NCI-H1105 (cell line): ENCODE measurements at places on chromosomes 13 and 19.
A peak's percentile ranks its signal among the peaks of the same experiment; 100 is the strongest.

GRCh38 chr13:52925775-52926285, 77.4 kb upstream of the PCDH8 start:
- DNase-seq = peak; percentile 69

- DNase-seq = no peak
Measured at GRCh38 chr19:19402656-19403372, 2.7 kb upstream of the GATAD2A start.

GRCh38 chr19:3880471-3881271, at the start of gene ATCAY:
ATCAY (plus strand) TSS chr19:3880685; CDS start chr19:3885768, 5,083 bp downstream.
- DNase-seq = peak; percentile 87

DNA sequence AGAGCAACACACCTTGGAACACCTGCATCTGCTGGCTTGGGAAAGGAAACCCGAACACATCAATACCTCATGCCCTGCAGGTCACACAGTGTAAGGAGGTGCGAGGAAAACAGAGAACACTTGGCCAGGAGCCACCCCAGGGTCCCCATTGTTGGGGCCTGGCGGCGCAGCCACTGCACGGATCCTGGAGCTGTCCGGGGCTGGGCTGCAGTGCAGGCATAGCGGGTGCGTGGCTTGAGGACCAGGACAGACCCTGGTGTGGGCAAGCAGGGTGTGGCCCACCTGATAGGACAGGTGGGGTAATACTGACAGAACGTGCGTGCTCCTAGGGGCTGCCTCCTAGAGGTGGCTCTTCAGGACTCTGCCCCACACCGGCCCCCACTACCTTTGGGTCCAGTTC, 16.8 kb upstream of the TMEM160 start:
- no peak for DNase-seq

DNA sequence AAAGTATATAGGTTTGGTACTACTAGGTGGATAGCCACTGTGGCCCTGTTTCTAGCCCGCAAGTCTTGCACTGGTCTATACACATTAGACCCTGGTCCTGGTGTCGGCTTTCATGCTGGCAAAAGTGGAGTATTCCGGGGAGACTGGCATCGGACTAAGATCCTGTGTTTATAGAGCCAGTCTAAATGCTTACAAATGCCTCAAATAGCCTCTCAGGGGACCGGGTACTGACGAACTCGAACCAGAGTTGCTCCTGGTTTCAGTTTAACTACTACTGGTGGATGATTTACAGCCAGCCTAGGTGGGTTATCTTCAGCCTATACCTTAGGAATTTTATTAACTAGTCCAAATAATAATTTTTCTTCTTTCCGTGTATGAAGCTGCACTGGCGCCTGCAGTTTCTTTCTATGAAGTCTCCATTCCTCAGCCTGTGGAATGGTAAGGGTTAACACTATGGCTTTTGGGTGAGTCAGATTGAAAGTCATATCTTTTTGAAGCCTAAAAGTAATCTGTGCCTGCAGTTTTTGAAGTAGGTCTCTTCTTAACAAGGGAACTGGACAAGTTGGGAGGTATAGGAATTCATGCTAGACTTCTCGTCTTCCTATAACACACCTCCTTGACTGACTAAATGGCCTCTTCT, 51.3 kb downstream of the OR10H4 start:
- DNase-seq = no peak

DNA sequence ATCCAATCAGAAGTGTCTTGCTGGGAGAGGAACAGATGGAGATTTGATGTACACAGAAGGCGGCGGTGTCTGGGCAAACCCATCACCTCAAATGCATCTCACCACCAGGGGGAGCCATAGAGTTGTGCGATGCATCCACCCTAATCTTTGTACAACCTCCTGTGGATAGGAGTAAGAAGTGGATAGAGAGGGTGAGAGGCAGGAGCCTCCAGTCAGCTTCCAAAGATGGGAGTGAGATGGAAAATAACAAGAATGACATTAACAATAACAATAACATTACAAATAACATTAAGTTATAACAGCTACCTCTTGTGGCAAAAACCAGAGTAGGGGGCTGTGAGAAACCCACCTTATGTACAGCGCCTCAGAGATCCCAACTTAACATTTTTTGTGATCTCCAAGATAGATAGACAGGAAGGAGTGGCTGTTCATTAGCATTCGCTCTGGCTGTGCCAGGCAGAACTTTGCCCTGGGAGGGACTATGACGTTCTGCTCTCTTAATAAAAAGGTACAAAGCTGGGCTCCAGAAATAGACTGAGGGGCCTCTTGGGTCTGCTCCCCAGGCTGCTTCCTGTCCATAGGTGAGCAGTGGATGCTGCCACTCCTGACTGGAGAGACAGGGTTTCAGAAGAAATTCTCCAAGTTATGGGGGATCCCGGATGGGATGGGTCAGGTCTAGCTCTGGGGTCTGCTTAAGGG, 5.2 kb upstream of the CEACAM18 start:
- DNase-seq = peak; percentile 71

- DNase-seq = no peak
Measured at GRCh38 chr19:6278740-6279619, 795 bp downstream of the MLLT1 start.

DNA sequence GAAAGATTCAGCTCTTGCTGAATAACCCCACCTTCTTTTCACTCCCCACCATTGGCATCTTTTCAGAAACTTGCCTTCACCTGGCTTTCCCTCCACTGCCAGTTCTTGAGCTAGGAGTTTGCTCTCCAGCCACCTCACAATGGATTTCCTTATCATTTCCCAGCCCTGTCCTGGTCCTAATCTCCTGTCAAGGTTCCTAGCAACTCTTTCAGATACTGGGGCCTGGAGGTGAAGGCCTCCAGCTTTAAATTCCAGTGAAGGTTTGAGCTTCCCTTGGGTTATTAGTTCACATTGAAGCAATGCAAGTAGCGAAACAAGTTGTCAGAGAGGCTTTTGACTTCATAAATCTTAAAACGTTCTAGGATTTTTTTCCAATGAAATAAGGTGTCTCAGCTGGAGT, 320.8 kb upstream of the MAB21L1 start:
- DNase-seq = no peak

DNA sequence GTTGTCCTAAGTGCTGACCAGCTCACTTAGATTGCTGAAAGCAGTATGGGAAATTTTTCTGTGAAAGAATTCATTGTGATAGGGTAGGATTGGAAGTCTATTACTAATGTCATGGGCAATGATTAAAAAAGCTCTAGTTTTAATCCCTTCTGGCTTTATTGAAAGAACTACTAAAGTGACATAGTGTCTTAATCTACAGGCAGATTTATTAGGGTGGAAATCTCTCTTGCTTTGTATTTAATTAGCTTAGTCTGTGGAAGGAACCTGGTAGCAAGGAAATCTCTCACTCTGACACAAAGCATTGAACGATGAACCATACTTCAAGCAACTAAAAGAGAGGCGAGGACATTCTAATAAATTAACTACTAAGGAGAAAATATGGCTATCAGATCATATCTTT, 1029.2 kb upstream of the PCDH20 start:
- DNase-seq = no peak

GRCh38 chr19:30788105-30788765, 416.1 kb downstream of the ZNF536 start:
- no peak for DNase-seq

GRCh38 chr19:41354343-41354953, 726 bp upstream of the TGFB1 start:
- no peak for DNase-seq

DNA sequence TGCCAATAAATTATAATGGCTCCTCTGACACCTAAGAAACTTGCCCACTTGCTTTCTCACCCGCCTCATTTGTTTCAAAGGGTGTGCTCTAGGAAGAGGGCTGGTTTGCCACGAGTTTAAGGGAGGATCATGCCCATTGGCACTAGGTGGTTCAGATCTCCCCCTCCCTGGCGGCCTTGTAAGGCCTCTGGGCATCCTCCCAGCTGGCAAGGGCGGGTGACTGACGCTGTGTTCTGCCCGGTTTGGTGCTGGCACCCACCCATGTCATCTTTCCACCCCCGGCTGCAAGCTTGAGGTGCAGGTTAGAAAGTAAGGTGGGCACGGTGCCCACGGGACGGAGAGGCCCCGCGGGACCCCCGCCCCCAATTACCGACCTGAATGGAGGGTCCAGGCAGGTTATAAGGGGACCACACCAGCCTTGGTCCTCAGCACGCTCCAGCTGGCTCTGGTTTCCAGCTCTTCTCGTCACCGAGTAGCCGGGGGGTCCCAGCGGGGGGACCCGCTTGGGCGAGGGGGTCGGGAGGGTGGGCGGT, 90.4 kb downstream of the PTPRS start:
- DNase-seq = no peak

DNA sequence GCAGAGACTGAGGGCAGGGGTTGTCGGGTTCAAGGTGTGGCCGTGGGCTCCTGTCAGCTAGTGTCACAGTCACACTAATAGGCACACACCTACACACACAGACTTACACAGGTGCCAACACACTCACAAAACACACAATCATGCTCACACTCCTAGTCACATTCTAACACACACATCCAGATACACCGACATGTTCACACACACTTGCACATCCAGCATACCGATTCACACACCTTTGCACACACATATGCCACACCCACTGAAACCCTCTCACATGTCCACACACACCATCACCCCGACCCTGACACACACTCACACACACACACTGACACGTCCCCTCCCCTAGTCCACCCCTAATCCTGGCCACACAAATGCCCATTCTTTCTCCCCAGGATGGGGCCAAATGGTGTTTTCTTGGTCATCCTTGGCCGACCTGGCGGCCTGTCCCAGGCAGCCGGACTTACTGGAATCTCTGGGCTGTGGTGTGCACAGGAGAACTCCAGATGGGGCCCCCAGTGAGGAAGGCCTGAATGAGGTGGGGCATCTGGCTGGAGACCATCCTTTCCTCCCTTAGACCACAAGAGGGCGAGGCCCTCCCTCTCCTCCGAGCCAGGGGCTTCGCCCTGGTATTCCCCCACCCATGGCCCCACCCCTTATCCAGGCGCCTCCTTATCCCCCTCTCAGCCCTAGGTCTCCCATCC, 19.1 kb upstream of the PNMA8B start:
- DNase-seq = no peak

GRCh38 chr13:103517066-103517767, 451.0 kb upstream of the SLC10A2 start:
- DNase-seq = no peak

GRCh38 chr13:108974686-108975085, 345.3 kb downstream of the MYO16 start:
- no peak for DNase-seq

- no peak for DNase-seq
Measured at GRCh38 chr13:20264271-20265018, 32.3 kb upstream of the GJB6 start.

- no peak for DNase-seq
Measured at GRCh38 chr19:45234089-45234869, 10.9 kb downstream of the EXOC3L2 start.

- no peak for DNase-seq
Measured at GRCh38 chr19:35195830-35196229, 32.7 kb downstream of the FAM187B start.

GRCh38 chr13:51255556-51255955, 33.4 kb downstream of the FAM124A start:
- no peak for DNase-seq

- no peak for DNase-seq
Measured at GRCh38 chr13:46605825-46606554, 53.0 kb downstream of the LRCH1 start.

DNA sequence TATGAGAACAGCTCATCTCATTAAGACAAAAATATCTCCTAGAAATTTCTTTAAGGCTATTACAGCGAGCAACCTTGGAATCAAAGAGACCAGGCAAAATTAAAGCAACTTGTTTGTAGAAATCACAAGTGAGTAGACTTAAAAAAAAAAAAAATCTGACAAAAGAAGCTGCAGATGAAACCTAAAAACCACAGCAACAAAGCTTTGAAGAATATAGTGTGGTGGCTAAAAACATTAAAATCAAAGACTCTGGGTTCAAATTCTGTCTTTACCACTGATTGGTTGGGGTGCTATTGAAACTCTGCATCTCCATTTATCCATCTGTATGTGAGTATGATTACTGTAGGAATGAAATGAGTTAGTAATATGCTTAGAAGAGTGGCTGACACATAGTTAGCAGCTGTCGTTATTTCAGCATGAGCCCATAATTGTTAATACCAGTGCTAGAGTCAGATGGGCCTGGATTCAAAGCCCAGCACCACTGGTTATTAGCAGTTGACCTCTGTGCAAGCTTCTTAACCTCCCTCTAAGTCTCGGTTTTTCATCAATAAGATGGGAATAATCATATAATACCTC, 157.6 kb downstream of the FOXO1 start:
- no peak for DNase-seq
